ENCODE measurements at places on chromosomes 11 and 22. TPM values are rescaled to one million over a fixed set of nuclear protein-coding genes. Genes with fewer than 3 reads are reported as not detected.

Gene ARHGAP42
- total RNA-seq: 36.0 TPM

Gene SCGB1C1
- not detected for total RNA-seq

Gene KRTAP5-7
- not detected for total RNA-seq

Gene PLAAT2
- total RNA-seq: 1.2 TPM

Gene TIMP3
- total RNA-seq: 96.1 TPM

Gene TNRC6B
- 25.8 TPM for total RNA-seq

Gene MUC5AC
- under 0.01 TPM for total RNA-seq

Gene TMEM45B
- total RNA-seq: 114 TPM

Gene CHRM1
- total RNA-seq: not detected

Gene OR10A2
- not detected for total RNA-seq

Gene WNT11
- 13.2 TPM for total RNA-seq

All from hepatocyte (in vitro differentiated cells).